ENCODE measurements at places on chromosomes 7 and 10.

- no peak for DNase-seq
Observed at GRCh38 chr7:155724327-155725005, 80.0 kb downstream of the RBM33 start.

DNA sequence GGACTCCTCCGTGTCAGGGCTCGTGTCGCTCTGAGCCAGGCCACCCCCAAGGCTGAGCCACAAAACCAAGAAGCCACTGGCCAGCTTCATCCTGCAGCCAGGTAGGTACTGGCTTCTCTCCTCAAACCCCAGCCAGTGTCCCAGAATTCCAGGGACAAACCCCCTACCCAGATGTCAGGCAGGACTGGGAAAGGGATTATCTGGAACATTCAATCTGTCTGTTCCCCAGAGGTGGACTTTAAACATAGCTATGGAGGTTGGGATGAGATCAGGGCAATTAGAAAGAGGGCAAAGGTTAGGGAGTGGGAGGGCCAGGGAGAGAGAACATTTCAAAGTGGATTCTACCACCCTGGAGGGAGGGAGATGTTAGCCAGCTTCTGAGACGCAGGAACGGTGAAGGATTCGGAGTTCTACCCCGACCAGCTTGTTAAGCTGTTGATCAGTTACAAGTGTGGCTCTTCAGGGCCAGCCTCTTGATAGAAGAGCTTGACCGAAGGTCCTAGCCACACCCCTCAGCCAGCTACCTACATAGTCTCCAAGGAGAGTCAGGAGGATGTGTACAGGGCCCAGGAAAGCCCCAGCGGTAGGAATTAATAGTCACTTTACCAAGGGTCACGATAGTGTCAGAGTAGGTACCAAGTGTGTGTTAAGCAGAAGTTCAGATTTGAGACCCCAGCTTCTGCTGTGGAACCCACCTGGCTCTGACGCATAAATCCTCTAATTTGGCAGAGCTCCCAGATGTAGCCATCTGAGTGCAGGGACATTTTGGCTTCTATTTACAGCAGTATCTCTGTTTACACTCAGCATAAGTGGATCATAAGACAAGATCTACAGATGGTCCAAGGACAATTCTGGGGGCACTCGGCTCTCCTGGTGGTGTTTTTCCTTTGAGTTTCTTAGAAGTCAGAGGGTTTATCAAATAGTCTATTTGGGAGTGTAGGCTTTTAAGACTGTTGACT is at the start of gene PLA2G12B:
Gene PLA2G12B (minus strand): TSS at position 211 of the 959 bp plus-strand sequence. CDS start 121 bp downstream, at position 90.
- no peak for DNase-seq

DNA sequence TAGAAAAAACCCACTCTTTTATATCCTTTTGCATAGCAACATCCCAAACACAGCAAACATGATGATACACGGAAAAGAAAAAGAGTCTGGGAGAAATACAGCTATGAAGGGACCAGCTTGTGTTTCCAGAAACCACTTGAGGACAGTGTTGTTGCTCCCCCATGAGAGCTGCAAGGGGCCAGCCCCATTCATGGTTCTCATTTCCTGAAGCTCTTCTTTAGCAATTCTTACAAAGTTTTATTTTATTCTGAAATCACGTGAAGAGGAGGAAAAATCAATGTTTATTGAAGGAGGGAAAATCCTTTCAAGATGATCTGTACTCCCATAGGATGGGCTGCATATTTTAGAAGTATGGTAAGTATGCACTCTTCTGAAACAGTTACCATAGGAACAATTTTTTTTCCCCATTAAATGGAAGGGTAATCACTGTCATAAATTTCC is 17.5 kb upstream of the PRTFDC1 start:
- no peak for DNase-seq

- DNase-seq: peak; percentile 78
Observed at GRCh38 chr10:101284101-101284743, 55.0 kb upstream of the LBX1 start.
